Muscle of leg (tissue), 16 donors: ENCODE measurements at places on chromosomes 1 and 21. TPM values are rescaled to one million over a fixed set of nuclear protein-coding genes. Genes with fewer than 3 reads are reported as not detected.

DNA sequence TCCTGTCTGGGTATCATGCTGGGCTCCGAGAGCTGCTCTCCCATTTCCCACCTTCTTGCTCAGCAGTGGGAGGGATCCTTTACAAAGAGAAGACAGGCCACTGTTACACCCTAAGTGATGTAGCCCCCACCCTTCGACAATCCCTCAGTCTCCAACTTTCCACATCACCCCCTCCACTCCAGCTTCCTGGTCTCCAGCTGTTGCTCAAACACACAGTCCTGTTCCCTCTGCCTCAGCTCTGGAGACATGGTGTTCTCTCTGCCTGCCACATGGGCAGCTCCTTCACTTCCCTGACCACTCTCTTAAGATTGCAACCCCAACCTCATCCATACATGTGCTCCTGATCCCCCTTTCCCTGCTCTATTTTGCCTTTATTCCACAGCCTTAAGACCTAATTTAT is 37.7 kb downstream of the SLC30A1 start:
- peak; percentile 19 for DNase-seq

- DNase-seq: no peak
Observed at GRCh38 chr1:180179162-180179957, 24.7 kb downstream of the QSOX1 start.

TPTE gene
- not detected for polyA plus RNA-seq

- DNase-seq: no peak
Observed at GRCh38 chr1:185363205-185363604, 46.2 kb upstream of the IVNS1ABP start.

SMYD3 gene
- polyA plus RNA-seq: 10.8 TPM

MPZ gene
- polyA plus RNA-seq: 14.8 TPM

DNA sequence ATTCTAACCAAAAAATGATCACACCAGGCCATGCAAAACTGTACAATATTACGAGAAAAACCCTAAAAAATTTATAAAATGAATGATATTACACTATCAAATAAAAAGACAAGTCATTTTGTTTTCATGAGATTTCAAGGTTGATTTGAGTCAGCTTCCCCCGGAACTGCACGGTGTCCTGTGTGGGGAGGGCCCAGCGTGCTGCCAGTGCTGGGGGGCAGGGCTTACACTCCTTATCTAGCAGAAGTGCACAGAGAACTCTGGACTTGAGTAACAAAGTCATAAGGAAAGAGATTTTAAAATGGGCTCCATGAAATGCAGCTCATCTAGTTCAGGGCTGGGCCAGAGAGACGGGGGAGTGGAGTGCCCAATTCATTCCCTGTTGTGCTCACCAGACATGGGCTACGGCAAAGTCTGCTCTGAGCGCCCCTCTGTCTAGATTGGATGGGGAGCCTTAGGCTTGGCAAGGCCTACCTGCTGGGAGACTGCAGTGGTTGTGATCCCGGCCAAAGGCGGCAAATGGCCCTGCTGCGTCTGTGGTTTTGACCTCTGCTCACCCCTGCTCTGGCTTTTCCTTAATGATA is 50.1 kb downstream of the COQ8A start:
- no peak for DNase-seq

DNA sequence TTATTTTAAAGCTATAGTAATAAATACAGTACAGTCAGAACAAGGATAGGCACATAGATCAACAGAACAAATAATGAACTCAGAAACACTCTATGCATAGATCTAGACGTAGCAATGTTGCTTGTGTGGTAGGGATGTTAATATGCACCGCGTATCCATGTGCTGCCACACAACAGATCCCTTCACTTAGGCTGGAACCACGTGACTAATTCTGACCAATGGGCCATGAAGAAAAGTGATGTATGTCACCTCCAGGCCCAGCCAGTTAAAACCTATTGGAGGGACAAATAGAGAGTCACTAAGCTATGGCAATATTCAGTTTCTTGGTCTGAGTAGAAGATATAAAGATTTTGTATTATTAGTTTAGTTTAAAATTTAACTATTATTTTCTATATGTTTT is 91.4 kb downstream of the ADAMTS1 start:
- DNase-seq: no peak

- no peak for DNase-seq
Observed at GRCh38 chr1:163188947-163189346, 13.8 kb downstream of the RGS5 start.

GRCh38 chr21:40680311-40680710 is 166.6 kb downstream of the DSCAM start:
- no peak for DNase-seq
